ENCODE measurements at places on chromosomes 7 and 10.

GRCh38 chr10:60569681-60570080, 180.0 kb upstream of the ANK3 start:
- no peak for DNase-seq

GRCh38 chr10:113035732-113036312, 85.8 kb downstream of the TCF7L2 start:
- DNase-seq, result no peak

DNA sequence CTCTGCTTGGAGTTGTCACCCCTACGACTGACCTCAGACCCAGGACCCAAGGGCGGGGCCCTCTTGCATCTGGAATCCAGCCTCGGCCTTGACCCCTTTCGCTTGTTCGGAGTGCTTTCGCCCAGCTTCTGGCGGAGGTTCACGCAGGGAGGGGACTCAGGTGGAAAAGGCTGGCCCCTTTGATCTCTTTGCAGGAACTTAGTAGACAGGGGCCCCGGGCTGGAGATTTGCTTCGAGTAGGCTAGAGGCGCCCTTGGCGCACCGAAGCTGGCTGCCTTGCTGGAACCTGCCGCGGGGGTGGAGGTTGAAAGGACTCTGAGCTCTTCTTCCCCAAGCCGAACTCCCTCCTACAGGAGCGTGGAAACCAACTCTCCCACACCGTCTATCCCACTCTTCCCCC, 255.1 kb downstream of the OTUD1 start:
- no peak for DNase-seq

DNA sequence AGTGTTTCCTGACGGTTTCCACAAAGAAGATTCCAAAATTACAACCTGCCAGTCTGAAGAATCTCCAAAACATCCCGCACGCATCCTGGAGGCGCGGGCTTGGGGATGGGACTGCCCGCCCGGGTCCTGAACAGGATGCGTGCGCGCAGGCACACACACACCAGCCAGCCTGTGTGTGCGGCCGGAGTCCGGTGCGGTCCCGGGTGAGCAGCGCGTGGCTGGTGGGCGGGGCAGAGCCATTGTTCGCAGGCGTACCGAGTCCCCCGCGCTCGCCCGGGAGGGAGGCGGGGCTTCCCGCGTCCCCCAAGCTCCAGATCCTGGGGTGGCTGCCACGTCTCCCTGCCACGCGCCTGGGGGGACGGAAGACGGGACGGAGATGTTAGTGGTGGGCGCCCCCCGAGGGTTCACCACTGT, 675 bp upstream of the SCD start:
- peak; percentile 86 for DNase-seq

GRCh38 chr7:33872870-33873269, 32.5 kb upstream of the BMPER start:
- DNase-seq, result no peak

- no peak for DNase-seq
These were observed 53.8 kb downstream of the PANK1 start for GRCh38 chr10:89591111-89591795.

- no peak for DNase-seq
These were observed 23.7 kb upstream of the ITGB1 start for GRCh38 chr10:32981760-32982159.
